ENCODE measurements at places on chromosomes 6 and 20.

DNA sequence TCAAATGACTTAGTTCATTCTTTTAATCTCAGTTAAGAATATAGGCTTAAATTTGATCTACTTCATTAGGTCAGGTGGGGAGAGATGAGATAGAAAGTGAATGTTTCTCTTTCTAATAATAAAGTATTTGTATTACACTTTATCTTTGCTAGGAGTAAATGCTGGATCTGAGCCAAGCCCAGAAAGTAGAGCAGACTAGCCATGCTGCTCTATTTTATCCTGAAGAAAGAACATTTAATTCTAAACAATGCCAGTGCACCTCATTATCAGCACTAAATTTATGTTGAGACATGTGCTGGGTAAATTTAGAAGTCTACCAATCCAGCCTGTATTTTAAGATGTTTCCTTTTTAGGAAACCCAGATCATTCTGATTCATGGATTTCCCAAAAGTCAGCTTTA, 43.5 kb downstream of the AKIRIN2 start:
- no peak for DNase-seq

- no peak for DNase-seq
Observed at GRCh38 chr20:22604815-22605214, 20.4 kb upstream of the FOXA2 start.

DNA sequence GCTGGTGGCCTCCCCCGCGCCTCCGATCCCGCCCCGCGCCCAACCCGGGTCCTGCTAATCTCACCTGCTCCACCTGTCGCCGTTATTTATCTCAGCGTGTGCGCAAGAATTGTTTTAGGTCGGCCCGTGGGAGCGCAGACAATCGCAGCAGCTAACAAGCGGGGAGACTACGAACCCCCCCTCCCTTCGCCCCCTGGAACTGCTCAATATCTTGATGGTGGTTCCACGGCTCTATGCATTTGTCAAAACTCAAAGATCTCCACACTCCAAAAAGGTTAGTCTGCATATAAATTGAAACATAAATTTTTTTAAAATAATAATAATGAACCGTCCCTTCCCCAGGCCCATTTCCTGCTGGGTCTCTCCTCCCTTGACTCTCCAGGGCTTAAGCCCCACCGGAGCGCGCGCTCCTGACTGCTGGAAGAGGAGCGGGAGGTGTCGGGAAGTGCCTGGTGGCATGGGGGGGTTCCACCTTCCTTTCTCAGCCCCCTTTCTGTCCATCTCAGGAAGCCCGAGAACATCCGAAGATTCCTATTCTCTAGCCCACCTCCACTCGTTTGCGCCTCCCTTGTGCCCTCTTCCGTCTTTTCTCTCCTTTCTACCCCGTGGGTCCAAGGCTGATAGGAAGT, 1.6 kb upstream of the MDGA1 start:
- DNase-seq: no peak

GRCh38 chr6:170552765-170553533, at the start of gene PSMB1:
TSS of gene PSMB1 (minus strand) at chr6:170553307. CDS start at chr6:170553242, 65 bp downstream.
- no peak for DNase-seq

DNA sequence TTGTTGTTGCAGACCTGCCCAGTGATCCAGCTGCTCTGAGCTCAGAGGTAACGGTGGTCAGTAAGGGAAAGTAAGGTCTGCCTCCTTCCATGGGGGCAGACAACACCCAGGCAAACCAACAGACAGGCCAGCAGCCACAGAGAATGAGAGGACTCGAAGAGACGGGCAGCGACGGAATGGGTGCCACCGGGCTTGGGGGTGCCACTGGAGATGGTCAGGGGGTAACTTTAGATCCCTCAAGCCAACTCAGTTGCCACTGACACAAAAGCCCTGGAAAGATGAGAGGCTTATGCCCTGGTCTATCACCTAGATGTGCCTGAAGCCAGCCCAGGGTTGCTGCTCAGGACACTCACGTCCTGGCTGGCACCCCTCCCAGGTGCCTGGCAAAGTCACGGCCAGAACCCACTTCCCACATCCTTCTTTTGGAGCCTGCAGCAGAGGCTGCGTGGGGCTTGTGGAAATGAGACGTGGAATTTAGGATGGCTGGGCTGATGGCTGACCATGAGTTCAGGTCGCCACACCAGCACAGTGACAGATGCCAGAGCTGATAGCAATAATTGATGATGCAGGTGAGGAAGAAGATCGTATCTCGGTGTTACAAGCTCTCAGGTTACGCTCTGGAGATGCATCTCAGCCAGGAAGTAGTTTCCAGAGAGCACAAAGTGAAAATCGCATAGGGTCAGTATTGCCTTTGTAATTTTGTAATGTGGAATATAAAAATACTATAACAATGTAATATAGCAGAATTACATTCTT, 209.1 kb downstream of the SYNDIG1 start:
- no peak for DNase-seq

GRCh38 chr20:43916881-43917371, 2.3 kb downstream of the TOX2 start:
- DNase-seq: no peak

DNA sequence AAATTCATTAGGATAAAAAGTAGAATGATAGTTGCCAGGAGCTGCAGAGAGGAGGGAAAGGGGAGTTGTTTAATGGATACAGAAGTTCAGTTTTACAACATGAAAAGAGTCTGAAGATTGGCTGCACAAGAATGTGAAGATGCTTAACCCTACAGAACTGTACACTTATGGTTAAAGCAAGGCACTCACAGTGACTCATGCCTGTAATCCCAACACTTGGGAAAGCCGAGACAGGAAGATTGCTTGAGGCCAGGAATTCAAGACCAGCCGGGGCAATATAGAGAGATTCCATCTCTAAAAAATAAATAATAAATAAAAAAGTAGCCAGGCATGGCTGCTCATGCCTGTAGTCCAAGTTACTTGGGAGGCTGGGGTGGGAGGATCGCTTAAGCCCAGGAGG, 174.0 kb downstream of the TASP1 start:
- DNase-seq: no peak

DNA sequence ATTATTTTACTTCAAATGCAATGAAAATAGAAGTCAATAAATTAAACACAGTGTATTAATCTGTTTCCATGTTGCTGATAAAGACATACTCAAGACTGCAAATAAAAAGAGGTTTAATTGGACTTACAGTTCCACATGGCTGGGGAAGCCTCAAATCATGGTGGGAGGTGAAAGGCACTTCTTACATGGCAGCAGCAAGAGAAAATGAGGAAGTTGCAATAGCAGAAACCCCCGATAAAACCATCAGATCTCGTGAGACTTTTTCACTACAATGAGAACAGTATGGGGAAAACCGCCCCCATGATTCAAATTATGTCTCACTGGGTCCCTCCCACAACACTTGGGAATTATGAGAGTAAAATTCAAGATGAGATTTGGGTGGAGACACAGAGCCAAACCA, 82.2 kb downstream of the GPR63 start:
- DNase-seq: no peak

DNA sequence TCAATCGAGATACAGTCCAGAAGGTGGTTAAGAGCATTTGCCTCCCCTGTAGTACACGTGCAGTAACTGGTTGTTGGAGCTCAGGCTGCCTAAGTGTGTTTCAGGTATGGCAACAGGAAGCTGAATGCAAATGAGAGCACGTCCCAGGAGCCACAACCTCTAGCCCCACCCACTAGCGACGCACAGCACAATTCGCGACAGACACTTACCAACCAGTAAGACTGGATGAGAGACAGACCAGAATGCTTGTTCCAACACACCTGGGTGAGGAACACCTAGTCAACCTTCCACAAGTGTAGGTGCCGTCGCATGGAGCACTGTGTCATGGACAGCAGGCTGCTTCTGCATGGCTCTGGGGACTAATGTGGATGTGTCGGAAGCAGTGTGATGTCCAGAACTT, 7.2 kb upstream of the SERPINB1 start:
- no peak for DNase-seq

DNA sequence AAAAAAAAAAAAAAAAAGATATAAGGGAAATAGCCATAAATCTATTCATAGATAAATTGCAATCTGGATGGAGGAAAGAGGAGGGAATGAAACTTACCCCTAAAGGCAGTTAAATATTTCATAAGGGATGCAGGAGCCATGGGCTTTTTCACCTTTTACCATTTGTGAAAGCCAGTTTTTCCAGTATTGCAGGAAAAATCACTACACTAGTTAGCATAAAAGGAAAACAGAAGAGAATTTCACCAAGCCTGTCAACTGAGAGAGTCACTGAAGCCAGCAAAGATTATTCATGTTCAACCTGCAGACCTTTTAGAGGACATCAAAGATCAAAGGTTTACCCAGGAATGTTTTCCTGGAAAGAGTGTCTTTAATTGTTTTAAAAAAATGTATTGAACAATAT, 969.7 kb downstream of the KIF16B start:
- no peak for DNase-seq

- DNase-seq: no peak
Observed at GRCh38 chr6:47000842-47001241, 41.3 kb downstream of the ADGRF1 start.

GRCh38 chr6:146090474-146090873, 61.6 kb downstream of the GRM1 start:
- DNase-seq: no peak

DNA sequence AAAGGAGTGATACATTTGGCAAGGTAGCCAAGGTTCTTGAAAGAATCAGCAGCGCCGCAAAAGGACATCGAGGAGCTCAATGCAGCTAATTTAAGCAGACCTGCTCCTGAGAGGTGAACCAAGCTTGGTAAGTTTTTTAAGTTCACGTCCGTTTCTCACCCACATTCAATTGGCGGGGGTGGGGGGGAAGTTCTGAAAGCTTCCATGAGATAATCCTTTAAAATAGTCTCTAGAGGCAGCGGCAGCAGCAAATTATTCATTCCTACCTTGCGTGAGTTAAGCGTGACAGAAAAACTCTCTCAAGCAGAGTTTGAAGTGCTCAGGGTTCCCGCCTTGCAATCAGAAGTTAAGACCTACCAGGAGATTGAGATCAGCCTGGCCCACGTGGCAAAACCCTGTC, 97.3 kb upstream of the NHSL1 start:
- no peak for DNase-seq

Measured in vagina (tissue), 2 donors.